Activated CD4-positive, alpha-beta T cell treated with anti-CD3 and anti-CD28 coated beads for 48 hours (primary cell): ENCODE measurements at places on chromosomes 2 and 18.

GRCh38 chr2:96503637-96504243 lies 1.4 kb downstream of the NEURL3 start:
- no peak for DNase-seq

DNA sequence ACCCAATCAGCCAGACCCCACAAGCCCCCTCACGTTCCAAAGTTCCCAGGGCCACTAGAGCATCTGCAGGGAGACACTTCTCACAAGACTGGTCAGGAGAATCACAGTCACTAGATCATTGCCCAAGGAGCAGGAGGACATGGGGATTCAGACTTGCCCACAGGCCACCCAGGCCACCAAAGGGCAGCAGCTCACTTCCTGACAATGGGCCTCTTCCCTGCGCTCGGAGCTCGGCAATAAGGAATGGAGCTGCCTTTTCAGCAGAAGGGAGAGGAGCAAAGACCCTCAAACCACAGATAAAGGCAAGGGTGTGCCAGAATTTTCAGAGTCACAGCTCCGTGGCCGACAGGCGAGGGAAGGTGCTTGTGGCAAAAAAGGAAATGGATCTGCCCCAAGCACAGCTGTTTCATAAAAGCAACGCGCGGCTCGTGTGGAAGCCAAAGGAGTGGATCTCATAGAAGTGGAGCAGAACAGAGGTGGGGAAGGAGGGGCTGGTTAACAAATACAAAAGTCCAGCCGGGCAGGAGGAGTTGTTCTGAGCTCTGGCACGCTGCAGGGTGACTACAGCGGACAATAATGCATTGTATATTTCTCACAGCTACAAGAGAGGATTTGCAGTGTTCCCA lies 72.1 kb downstream of the EDAR start:
- no peak for DNase-seq

DNA sequence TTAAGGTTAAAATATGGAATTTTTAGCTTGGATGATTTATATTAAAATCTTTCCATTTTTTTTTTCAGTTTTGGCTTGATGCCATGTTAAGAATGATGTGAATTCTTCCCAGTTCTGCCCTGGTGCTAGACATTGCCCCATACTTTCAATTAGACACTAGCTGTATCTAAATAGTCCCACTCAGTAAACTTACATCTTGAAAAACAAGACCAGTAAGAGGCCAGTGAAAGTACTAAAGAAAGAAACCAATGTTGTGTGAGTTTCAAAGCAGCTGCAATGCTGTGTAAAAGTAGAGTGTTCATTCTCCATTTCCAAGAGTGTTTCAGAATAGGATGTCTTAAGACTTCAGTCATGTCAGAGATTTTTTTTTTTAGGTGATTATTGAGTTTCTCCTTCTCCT lies 40.0 kb upstream of the CYBRD1 start:
- DNase-seq, result no peak

- peak; percentile 55 for DNase-seq
Measured at GRCh38 chr2:72864500-72864899, 22.7 kb upstream of the SPR start.

GRCh38 chr2:142037066-142037465 lies 93.8 kb downstream of the LRP1B start:
- no peak for DNase-seq

DNA sequence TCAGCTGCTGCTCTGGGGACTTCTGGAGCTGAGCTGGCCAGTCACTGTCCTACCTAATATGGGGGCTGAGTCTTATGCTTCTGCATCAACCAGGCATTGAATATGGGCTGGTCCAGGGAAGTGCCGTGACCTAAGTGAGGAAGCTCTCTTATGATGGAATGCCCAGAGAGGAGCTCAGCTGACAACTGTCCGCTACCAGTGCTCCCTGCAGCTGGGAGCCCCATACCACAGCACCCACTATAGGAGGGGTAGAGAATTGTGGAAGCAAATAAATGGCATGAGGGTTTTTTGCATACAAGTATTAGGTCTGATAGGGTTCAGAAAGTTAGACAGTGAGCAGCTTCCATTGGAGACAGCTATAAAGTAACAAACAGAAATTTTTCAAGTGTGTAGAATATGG lies 4.5 kb downstream of the TIMM21 start:
- DNase-seq, result no peak

- no peak for DNase-seq
Measured at GRCh38 chr18:38481576-38481975, 916.0 kb upstream of the CELF4 start.

- DNase-seq, result no peak
Measured at GRCh38 chr2:55073000-55073983, 23.0 kb upstream of the RTN4 start.

- no peak for DNase-seq
Measured at GRCh38 chr18:8361941-8362471, 247.2 kb upstream of the RAB12 start.

- DNase-seq, result no peak
Measured at GRCh38 chr2:237757616-237758015, 41.0 kb upstream of the RBM44 start.

DNA sequence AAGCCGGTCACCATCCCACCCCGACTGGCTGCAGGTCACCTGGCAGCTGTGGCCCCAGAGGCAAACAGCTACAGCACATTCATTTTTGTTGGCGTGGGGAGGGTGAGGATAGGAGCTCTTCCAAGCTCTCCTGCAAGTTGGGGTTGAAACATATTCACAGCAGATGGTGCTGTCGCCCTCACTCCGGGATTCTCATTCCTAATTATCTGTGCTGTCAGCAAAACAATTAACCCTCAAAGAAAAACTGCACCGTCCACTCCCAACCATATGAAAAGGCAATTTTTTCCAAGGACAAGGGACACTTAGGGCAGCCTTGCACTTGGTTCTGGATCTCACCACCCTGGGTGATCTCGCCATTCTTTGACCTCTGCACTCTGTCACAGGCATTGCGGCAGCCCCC lies 68.6 kb downstream of the ZBTB7C start:
- no peak for DNase-seq

GRCh38 chr2:208040199-208041171 lies 15.2 kb upstream of the PLEKHM3 start:
- peak; percentile 88 for DNase-seq

DNA sequence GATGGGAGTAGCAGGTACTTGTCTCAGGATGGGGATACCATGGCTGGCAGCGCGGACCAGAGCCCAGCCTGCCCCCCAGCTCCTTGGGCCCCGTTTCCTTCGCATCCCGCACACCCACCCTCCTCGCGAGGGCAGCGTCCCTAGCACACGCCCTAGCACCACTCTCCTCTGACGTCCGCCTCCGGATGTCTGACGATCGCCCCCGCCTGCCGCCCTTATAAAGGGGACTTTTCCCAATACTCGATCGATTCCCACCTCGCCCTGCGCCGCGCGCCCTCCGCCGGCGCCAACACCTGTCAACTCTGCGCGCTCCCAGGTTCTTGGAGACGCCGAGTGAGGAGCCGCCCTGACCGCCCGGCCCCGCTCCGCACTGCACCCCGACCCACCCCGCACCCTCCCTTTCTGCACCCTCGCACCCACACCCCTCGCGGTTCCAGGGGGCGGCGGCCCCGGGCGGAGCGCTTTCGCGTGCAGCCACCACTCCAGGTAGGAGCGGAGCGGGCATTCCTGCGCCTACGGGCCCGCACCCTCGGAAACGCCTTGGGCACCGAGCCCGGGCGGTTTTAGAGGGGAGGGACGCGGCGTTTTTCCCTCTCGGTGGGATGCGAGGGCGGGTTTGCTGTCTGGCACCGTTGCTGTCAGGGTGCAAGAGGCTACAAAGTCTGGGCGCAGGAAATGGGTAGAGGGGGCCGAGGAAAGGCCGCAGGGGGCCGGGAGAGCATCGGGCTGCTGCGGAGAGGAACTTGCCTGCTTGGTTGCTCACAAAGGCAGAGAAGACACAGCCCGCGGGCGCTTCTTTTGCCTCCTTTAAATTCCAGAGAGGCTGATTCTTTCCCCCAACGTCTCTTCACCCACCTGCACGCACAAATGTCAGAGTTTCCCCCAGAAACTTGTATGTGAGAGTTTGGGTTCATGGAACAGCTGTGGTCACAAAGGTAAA lies at the start of gene SLC5A7:
Gene SLC5A7 (plus strand): TSS at position 247 of the 940 bp plus-strand sequence. CDS start 1,632 bp downstream, outside the sequence.
- DNase-seq, result no peak

DNA sequence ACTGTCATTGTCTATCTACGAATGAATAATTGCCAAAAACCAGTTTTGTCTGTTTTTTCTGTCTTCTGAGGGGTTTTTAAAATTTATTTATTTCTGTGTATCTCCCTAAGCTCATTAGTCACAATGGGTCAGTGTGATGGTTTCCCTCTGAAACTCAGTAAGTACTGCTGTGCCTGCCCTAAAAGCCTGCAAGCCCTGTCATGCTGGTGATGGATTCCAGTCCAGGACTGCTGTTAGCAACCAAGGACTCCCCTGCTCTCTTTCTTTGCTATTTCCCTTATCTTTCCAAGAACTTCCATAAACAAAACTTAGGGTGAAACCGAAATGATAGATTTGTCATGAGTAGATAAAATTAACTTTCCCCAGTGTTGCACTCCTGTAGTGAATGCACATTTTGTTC lies 11.8 kb upstream of the DSG2 start:
- no peak for DNase-seq

GRCh38 chr18:58394046-58394445 lies 234.8 kb downstream of the ALPK2 start:
- DNase-seq, result no peak

- no peak for DNase-seq
Measured at GRCh38 chr18:62880034-62880433, 164.7 kb downstream of the PHLPP1 start.

- no peak for DNase-seq
Measured at GRCh38 chr18:40782453-40783130, 1172.4 kb upstream of the PIK3C3 start.

- no peak for DNase-seq
Measured at GRCh38 chr2:55511508-55512124, 7.9 kb upstream of the CFAP36 start.

- DNase-seq, result no peak
Measured at GRCh38 chr2:69459936-69460335, 22.7 kb upstream of the NFU1 start.

DNA sequence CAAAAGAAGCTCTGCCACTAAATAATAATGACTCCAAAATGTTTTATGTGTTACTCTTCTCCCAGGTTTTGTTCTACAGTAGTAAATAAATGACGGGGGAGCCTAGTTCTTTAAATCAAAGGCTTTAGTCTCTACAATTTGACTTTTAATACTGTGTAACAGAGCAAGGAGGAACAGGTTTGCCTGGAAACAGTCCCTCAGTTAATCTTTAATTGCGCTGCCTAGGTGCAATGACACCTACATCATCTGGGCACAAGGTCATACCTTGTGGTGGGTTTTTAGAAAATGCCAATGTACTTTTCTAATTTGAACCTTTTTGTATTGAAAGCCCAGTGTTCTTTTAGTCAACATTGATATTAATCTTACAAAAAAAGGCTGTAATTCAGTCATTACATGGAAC lies 287.3 kb upstream of the SETBP1 start:
- DNase-seq, result no peak

DNA sequence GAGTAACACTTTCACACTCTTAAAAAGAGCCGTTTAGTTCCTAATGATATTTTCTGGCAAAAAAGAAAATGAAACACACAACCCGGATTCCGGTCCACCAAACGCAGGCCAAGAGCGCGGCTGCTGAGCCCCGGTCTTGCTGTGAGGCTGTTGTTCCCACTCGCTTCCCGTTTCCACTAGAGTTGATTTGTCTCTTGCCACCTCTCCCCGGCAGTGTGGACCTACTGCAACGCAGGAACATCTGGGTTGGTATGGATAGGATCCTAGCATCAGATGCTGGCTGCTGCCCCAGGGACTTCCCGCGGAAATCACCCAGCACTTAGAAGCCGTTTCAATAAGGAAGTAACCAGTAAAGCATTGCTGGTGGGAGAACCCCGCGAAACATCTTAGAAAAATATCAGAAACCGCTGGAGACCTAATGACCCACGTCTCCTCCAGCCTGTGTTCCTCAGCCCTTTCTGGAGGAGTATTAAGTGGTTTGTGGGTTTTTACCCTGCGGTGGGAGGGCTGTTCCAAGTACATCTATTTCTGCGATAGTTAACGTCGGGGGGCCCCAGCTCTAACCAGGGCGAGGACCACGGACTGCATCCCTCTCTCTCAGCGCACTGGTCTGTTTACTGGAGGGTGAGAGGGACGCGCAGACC lies 939 bp downstream of the DOCK10 start:
- DNase-seq, result peak; percentile 70

DNA sequence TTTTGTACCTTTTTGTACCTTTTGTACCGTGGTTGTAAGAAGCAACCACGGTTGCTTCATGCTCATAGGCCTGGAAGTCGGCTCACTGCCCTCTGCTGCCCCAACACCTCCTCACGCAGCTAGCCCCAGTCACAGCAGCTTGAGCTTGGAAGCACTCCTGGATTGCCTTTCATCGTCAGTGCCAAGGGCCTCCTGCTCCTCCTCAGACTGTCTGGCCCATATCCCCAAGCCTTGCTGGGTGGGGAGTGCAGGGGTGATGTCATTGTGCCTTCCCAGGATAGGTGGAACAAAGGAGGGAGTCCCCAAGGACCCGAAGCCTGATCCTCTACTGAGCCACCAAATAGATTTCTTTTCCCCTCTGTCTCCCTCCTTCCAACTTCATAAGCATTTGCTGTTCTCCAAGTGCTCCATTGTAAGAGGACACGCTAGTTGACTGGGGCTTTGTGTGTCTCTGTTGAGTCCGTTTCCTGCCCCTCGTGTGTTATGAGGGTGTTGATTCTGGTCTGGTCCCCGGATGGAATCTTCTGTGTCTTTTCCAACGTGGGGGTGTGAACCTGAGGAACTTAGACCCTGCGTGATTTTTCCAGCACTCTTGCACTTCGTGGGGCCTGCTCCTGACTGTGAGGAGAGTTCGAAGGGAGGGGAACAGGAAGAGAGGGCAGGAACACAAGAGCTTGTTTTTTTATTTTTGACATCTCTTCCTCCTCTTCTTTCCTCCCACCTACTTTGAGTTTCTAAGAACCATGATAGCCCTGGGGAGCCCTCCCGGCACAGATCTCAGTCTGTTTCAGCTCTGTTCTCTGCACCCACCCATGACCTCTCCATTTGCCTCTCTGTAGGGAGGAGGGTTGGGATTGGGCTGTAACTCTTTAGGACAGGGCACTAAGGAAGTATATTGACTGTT lies 127.2 kb upstream of the EML6 start:
- DNase-seq, result no peak

DNA sequence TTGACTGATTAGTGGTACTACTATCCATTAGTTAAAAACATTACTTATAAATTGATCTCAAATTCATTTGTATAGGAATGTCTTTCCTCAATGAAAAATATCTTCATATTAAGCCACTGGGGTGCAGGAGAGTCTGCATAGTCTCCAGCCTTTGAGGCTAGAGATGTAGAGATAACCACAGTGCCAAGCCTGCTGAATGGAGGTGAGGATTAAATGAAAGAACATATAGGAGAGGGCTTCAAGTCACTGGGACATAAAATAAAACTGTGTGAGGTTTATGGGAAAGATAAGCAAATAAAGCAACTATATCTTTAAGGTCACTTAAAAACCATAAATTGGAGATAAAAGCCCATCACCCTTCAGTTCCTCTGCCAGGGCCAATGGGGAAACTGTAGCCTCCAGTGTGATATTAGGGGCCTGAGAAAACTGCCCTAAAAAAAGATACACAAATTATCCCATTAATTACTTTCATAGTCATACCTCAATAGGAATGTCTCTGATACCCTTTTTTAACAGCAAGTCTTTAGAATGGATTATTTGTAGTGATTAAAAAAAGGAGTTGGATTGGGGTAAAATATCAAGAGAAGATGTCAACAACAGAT lies 27.6 kb downstream of the GALNT3 start:
- DNase-seq, result no peak
